ENCODE measurements at places on chromosomes 12 and 14.
A peak's percentile ranks its signal among the peaks of the same experiment; 100 is the strongest.

DNA sequence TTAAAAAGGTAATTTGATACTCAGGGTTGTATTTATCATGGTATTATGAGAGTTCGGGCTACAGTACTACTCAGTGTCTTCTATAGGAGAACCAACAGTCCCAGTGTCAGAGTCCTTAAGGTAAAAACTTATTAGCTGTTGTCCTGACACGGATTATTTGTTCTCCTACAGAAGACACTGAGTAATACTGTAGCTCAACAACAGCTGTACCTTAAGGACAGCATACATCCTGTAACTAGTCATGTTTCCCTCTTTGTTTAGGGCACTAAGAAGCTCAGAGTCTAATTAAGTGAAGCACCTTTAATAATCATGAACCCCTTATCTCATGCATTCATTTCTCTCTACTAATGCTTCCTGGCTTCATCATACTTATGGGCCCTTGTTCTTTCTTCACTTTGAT lies 33.9 kb downstream of the ARF6 start:
- DNase-seq = no peak

GRCh38 chr14:63543826-63544406 lies 739 bp upstream of the PPP2R5E start:
- DNase-seq = peak; percentile 58

- DNase-seq = no peak
Measured at GRCh38 chr12:120834489-120835303, 69.5 kb downstream of the SPPL3 start.

- DNase-seq = no peak
Measured at GRCh38 chr14:59303216-59303615, 114.7 kb downstream of the DAAM1 start.

- no peak for DNase-seq
Measured at GRCh38 chr14:104924421-104925213, at the start of gene PLD4. Gene PLD4 (plus strand): TSS chr14:104924879. CDS start chr14:104927141, 2,262 bp downstream.

- no peak for DNase-seq
Measured at GRCh38 chr14:31271648-31272047, 64.1 kb upstream of the HECTD1 start.

GRCh38 chr12:123532808-123533649 lies 490 bp downstream of the RILPL1 start:
- DNase-seq = no peak

DNA sequence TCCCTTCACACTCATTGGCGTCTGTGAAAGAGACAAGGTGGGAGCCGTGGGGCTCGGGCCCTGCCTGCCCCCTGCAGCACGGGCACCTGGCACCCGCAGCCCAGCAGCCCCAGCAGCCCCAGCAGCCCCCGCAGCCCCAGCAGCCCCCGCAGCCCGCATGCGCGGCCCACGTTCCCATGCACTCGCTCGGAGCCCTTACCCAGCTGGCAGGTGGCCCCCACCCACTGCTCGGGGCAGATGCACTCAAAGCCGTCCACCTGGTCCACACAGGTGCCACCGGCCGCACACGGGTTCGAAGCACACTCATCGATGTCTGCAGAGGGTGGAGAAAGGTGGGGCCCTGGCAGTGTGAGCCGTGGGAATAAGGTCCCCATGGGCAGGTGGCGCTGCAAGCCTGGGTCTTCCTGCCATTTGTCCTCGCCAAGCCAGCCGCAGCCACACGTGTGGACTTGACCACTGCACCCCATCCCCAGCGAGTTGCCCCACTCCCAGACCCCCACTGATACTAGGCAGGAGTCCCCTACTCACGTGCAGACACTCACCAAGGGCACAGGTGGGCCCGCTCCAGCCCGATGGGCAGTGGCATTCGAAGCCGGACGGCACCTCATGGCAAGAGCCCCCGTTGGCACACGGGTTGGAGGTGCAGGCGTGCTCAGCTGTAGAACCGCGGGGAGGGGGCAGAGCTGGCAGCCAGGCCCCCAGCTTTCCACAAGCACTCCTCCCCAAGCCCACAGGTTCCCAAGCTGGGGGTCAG lies 17.3 kb downstream of the JAG2 start:
- no peak for DNase-seq

DNA sequence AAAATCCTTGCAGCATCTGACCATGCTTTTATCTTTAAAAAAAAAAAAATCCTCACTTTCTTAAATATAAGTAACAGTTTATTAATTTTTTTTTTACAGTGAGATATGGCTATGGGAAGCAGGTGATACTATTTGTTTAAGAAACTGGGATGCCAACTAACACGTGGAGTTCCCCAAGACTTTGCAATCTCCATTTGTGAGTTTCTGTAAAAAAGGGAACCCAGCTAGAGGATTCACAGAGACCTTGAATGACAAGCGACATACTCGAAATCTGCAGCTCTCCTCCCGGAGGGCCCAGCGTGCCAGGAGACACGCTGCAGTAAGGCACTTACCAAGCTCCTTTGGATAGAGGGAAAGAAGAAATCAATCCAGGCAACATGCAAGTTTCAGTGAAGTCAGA lies 30.1 kb downstream of the SLC15A4 start:
- DNase-seq = no peak

DNA sequence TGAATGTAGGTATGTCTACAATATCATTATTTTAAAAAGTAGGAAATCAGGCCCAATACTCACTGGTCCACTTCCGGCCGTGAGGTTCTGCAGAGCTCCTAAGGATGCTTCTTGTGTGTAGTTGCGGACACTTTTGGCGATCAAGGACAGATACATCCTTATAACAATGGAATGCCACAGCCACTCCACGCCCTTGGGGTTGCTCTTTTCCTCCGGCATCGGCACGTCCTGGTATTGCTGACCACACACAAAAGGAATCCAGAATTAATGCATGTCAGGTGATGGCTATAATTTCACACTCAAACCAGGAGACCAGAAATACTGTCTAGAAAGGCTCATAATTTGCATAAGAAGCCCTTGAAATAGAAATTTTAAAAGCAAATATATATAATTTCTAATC lies 65.6 kb upstream of the YARS2 start:
- DNase-seq = no peak

- DNase-seq = no peak
Measured at GRCh38 chr12:51127050-51127729, 43.8 kb upstream of the CSRNP2 start.

GRCh38 chr14:72790887-72791566 lies 102.9 kb downstream of the DPF3 start:
- no peak for DNase-seq

DNA sequence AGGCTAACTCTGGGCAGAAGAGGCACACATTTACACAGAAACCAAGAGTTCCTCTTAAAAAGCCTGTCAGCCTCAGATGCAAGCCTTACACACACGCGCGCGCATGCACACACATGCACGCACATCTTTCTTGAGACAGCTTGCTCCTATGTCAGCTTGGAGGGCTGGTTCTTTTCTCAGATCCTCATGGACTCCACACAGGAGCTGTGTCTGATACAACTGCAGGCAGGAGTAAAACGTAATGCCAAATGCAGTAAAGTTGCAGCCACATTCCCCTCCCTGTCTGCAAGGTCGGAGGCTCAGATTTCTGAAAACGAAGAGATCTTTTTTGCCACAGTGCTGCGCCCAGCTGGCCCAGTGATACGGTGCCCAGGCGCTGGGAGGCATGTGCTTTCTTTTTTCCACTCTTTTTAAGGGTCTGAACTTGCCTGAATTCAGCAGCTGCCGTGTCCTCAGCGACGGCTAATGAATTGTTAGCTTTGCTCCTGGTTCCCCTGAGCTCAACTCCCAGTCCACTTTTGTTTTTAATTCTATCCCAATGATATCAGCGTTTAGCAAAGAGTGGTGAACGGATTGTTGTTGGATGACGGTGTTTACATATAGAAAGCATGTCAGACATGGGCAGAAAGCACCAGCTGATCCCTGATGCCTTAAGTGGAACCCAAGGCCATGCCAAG lies 72.9 kb upstream of the FOXN3 start:
- DNase-seq = peak; percentile 25

GRCh38 chr12:129657179-129657578 lies 246.6 kb downstream of the TMEM132D start:
- DNase-seq = no peak

DNA sequence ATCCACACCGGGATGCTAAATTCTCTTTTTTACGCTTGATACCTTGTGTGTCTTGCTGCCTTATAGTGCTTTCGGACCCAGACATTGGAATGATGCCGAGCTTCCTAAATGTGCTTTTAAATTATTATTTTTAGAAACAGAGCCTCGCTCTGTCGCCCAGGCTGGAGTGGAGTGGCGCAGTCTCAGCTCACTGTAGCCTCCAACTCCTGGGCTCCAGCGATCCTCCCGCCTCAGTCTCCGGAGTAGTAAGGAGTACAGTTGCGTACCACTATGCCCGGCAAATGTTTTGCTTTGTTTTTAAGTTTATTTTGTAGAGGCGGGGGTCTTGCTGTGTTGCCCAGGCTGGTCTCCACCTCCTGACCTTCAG lies 489 bp upstream of the EML5 start:
- DNase-seq = peak; percentile 57

DNA sequence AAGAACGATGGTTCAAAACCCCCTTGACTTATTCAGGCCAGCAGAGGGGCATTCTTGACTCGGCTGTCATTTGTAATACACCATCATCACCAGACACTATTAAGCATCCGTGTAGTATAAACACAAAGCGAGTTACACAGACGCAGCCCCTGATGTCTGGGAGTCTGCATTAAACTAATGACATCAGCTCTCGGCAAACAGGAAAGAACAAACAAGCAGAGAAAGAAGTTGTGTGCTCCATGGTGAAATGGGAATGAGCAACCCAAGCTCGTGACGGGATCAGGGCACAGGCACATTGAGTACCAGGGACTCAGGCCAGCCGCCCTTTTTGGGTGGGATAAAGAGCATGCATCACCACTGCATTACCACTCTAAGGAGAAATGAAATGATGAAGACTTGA lies 460.1 kb downstream of the MED13L start:
- DNase-seq = no peak

DNA sequence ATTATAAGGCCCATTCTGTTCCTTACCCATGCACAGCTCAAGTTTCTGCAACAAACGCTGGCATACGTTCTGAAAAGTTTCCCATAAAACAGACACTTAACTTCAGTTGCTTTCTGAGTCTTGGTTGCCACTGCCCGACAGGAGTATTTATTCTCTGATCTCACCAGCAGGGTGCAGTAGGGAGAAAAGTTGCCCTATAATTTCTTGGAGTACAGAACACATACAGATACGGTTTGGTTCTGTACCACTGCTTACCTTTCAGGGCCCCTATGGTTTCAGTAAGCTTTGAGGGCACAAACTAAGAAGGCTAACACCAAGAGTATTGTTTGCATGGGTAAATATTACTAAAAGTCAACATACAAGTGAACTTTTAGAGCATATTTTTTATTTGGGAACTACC lies 77.9 kb downstream of the SPATA7 start:
- DNase-seq = peak; percentile 43

DNA sequence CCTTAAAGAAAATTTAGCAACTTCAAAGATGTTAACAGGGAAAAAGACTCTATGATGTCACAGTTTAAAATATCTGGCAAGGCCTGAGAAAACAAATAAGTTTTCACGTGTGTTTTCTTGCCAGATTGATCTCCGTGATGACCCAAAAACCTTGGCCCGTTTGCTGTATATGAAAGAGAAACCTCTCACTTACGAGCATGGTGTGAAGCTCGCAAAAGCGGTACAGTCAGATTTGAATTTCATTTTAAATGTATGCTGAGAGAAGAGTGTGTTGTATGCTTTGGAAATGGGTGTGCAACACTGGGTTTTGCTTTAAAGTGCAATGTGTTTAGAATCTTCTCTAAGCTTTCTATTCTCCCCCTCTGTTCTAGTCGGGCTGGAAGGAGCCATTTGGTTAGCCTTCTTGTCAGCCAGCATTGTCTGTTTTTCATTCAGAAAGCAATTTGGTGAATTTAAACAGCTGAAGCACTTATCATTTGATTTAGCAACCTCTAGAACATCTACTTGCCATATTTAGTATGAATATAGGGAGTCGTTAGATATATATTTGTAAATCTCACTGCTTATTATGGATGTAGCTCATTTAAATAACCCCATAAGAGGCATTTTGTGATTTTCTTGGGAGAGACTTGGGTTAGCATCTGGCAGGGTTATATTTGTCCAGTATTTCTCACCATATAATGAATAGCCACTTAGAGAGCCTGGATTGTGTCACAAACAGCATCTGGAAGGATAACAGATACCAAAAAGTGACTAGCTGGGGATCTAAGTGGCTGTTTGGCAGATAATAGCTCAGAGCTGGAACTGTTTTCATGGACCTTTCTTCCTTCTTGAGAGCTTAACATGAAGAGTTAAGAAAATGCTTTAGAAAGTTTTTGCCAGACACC lies 35.5 kb downstream of the GPHB5 start:
- DNase-seq = peak; percentile 66

DNA sequence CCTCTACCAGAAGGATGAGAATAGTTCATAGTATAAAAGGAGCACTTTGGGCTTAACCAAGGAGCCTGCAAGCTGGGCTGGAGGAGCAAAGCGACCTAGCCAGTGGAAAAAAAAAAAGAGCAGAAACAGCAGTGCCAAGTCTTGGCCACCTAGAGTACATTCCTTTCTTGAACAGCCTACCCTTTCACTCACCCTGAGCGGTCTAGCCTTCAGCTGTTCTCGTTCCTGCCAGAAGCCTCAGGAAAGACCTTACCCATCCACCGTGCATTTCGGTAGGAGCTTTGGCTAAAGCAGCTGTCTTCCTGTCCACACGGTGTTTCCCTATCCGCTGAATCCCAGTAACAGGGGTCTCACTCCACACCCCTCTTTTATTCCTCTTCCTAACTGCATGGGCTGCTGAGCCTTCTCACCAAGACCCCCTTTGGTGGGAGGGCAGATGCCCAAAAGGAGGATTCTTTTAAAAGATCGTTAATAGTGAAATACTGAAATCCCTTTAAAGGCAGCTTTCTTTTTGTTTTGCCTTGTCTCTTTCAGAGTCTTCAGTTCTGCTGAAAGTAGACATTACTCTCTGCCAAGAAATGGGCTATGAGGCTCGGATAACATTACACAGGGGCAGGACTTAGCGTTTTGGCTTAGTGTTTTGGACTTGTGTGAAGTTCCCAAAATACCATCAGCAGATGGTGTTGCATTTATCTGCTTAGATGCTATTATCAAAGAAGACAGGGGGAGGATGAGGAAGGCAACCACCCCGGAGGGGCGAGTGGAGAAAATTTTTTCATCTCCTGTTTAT lies 88.5 kb upstream of the METAP2 start:
- no peak for DNase-seq

- no peak for DNase-seq
Measured at GRCh38 chr14:32977913-32978312, 39.2 kb downstream of the NPAS3 start.

Data from NCI-H1417 (cell line).